ENCODE measurements at places on chromosomes 12 and 14. TPM values are rescaled to one million over a fixed set of nuclear protein-coding genes. Genes with fewer than 3 reads are reported as not detected.

KCNK10 gene
- not detected for total RNA-seq

SLC10A1 gene
- total RNA-seq, result not detected

NPAS3 gene
- 2.9 TPM for total RNA-seq

CCDC38 gene
- total RNA-seq, result not detected

CACNA2D4 gene
- 11.7 TPM for total RNA-seq

DICER1 gene
- 88.7 TPM for total RNA-seq

SERPINA12 gene
- not detected for total RNA-seq

RD3L gene
- total RNA-seq, result not detected

PMEL gene
- total RNA-seq, result not detected

ACRBP gene
- 0.30 TPM for total RNA-seq

MYF5 gene
- not detected for total RNA-seq

CARMIL3 gene
- total RNA-seq, result 0.60 TPM

IFNG-AS1 gene
- total RNA-seq, result not detected

MMP17 gene
- total RNA-seq, result 65.3 TPM

DENND5B gene
- total RNA-seq, result 43.0 TPM

MMP19 gene
- total RNA-seq, result 7.7 TPM

E2F7 gene
- total RNA-seq, result not detected

FBLN5 gene
- 206 TPM for total RNA-seq

SYNE3 gene
- total RNA-seq, result 97.0 TPM

CCDC60 gene
- total RNA-seq, result not detected

PPP1R1A gene
- 32.4 TPM for total RNA-seq

CLEC9A gene
- total RNA-seq, result not detected

GLIPR1L1 gene
- total RNA-seq, result not detected

ACTN1 gene
- 130 TPM for total RNA-seq

RTN1 gene
- total RNA-seq, result 16.1 TPM

ATP23 gene
- 13.5 TPM for total RNA-seq

LRRC43 gene
- total RNA-seq, result not detected
